Activated gamma-delta T cell treated with Interleukin-2 at 50 U/mL for 16 hours (primary cell): ENCODE measurements at places on chromosomes 2 and 18.

- DNase-seq = no peak
Measured at GRCh38 chr2:127690696-127691095, 10.6 kb upstream of the SFT2D3 start.

GRCh38 chr2:9462886-9463697, 11.3 kb upstream of the IAH1 start:
- no peak for DNase-seq

- DNase-seq = no peak
Measured at GRCh38 chr2:118251427-118251826, 163.2 kb downstream of the INSIG2 start.

GRCh38 chr2:167471332-167471731, 583.1 kb downstream of the XIRP2 start:
- DNase-seq = no peak

DNA sequence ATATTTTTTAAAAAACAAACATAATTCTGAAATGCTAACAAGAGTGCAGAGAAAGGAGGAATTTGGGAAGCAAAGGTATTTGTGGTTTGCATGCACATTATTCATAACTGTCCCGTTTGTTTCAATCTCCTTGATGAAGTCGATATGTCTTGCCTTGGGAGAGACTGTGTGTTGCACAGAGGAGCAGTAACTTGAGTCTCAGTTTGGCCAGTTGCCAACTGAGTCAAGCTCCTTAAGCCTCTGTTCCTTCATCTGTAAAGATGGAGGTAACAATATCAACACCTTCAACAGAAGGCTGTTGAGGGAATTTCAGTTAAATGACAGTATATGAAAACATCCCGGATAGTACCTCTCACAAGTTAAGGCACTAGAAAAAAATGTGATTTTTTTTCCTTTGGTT, 226.2 kb downstream of the ASXL3 start:
- no peak for DNase-seq

GRCh38 chr2:55048508-55049042, 1.7 kb downstream of the RTN4 start:
- no peak for DNase-seq

- no peak for DNase-seq
Measured at GRCh38 chr2:220064111-220065030, 436.9 kb downstream of the SLC4A3 start.

- DNase-seq = no peak
Measured at GRCh38 chr2:10300997-10301940, 1.4 kb upstream of the HPCAL1 start.

GRCh38 chr2:241970716-241971115, 101.2 kb downstream of the RTP5 start:
- no peak for DNase-seq

DNA sequence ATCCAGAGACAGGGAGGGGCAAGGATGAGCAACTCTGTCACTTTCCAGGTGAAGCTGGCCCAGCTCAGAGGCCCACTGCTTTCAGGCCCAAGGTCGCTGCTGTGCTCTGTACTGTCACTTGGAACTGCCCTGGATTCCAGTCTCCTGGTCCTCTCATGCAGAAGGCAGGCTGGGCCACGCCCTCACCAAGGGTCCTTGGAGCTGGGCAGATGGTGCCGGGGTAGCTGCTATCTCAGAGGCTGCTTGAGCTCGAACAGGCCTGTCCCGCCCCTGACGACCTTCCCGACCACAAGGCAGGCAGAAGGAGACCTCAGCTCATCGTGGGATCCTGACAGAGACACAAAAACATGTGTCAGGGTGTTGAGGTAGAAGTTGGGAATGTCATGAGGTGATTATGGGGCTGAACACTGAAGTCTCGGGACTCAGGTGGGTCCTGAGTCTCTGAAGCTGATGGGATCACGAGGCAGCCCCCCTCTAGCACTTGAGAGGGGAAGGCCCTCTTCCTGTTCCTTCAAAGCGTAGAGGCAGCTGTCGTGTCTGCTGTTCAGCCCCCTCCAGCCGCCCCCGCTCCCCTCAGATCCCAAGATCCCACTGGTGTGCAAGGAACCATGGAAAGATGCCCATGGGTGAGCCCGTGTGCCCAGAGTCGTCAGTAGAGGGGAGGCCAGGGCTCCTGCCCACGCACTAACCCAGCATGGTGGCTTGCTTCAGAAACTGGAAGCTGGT, 78.3 kb downstream of the POLR1A start:
- no peak for DNase-seq

GRCh38 chr18:28153485-28154065, 23.4 kb downstream of the CDH2 start:
- DNase-seq = no peak

- DNase-seq = no peak
Measured at GRCh38 chr18:4231260-4231659, 223.8 kb downstream of the DLGAP1 start.

GRCh38 chr2:215749092-215749957, 264.0 kb downstream of the MREG start:
- no peak for DNase-seq

GRCh38 chr2:222993920-222994650, 57.9 kb upstream of the KCNE4 start:
- DNase-seq = no peak

GRCh38 chr2:217795706-217796465, 206.9 kb downstream of the TNS1 start:
- no peak for DNase-seq

- DNase-seq = no peak
Measured at GRCh38 chr2:178069551-178069950, 3.0 kb downstream of the PDE11A start.

DNA sequence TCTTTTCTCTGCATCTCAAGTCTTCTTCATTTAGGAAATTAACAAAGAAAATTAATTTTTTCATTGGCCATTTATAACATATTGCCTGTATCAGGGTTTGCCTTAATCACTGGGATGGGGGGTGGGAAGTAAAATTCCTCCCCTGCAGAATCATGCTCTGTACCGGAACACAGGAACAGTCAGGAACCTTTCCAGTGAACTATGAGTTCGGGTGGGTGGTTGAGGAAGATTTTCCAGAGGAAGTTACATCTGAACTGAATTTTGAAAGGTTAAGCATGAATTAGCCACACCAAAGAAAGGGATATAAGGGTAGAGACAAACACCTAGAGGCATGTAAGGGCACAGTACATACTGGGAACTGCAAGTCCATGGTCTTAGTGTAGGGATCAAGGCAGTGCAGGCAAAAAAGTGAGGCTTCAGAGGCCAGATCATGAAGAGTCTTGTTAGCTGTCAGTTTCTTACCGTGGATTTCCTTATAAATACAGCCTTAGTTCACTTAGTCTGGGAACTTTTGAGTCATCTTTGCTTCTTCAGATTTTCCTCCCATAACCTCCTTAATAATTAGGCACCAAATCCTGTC, 55.6 kb downstream of the FAM117B start:
- no peak for DNase-seq
